Left colon (tissue), 2 donors: ENCODE measurements at places on chromosomes 6 and 20. TPM values are rescaled to one million over a fixed set of nuclear protein-coding genes. Genes with fewer than 3 reads are reported as not detected.

The COL21A1 gene
- 2.8 TPM for total RNA-seq

The SYCP2 gene
- 1.2 TPM for total RNA-seq

The NR2E1 gene
- total RNA-seq, result not detected

The CDH26 gene
- 0.45 TPM for total RNA-seq

The FAM50B gene
- total RNA-seq, result 2.7 TPM

The GPX5 gene
- not detected for total RNA-seq

The LRRN4 gene
- total RNA-seq, result not detected

The SLPI gene
- 204 TPM for total RNA-seq

The RCAN2 gene
- total RNA-seq, result 4.0 TPM

The PKIB gene
- 140 TPM for total RNA-seq

The CST1 gene
- not detected for total RNA-seq

The FAM209B gene
- total RNA-seq, result not detected

The BHLHE23 gene
- total RNA-seq, result not detected

The TINAG gene
- total RNA-seq, result 48.0 TPM

The DLK2 gene
- 0.27 TPM for total RNA-seq

The BPI gene
- total RNA-seq, result not detected

The PSORS1C2 gene
- total RNA-seq, result not detected

The GPR63 gene
- 1.1 TPM for total RNA-seq

The VSTM2L gene
- 1.1 TPM for total RNA-seq

The RGS17 gene
- total RNA-seq, result 0.61 TPM

The ZBTB9 gene
- 7.9 TPM for total RNA-seq

The ARMH2 gene
- total RNA-seq, result not detected

The PBOV1 gene
- total RNA-seq, result not detected

The NHSL1 gene
- 112 TPM for total RNA-seq

The PRR18 gene
- not detected for total RNA-seq

The BPIFA1 gene
- not detected for total RNA-seq

The GSTA3 gene
- not detected for total RNA-seq

The COX4I2 gene
- total RNA-seq, result 0.67 TPM

The ADGRF4 gene
- total RNA-seq, result 2.0 TPM

The RANBP9 gene
- 32.5 TPM for total RNA-seq

The NTSR1 gene
- total RNA-seq, result not detected

The BFSP1 gene
- 0.34 TPM for total RNA-seq

The BNIP5 gene
- 11.4 TPM for total RNA-seq

The RAET1G gene
- total RNA-seq, result not detected

The CLPSL2 gene
- total RNA-seq, result not detected
